ENCODE measurements at places on chromosomes 1 and 21.
A peak's percentile ranks its signal among the peaks of the same experiment; 100 is the strongest.

DNA sequence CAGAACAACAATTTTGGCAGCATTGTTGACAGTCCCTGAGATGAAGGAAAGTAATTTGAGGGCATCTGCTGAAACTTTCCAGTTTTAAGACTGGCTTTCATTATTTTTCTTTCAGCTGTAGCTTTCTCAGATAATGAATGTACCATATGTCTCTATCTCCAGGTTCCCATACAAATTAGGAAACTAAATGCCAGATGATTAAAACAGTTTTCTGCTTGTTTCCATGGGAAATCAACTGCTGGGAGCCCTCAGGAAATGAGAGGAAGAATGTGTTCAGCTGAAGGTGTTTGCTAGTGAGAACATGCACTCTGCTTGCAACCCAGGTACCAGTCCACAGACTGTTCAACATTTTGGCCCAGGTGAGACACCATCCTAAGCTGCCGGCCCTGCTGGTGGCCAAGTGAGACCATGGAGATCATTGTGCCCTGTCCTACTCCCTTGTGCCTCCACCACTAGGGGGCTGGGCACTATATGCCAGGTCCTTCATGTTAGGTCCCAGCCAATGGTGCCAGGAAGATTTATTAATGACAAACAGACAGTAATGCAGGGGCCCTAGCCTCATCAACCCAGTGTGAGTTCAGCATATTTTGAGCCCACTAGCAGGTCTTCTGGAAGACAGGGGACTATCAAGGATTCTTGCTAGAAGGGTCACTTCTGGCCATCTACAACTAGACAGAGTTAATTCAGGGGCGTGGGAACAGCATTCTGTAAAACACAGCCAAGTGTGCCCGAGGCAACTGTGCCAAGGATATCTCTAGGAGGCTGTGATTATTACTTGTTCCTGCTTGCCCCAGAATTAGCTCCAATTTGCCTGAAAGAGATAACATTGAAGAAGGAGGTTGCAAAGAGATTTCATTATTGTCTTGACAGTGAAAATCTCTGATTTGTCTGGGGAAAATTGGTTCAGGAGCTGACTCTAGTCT lies 17.0 kb upstream of the LRRC8C start:
- no peak for DNase-seq

GRCh38 chr1:31189696-31190674 lies 49.7 kb downstream of the NKAIN1 start:
- DNase-seq = no peak

DNA sequence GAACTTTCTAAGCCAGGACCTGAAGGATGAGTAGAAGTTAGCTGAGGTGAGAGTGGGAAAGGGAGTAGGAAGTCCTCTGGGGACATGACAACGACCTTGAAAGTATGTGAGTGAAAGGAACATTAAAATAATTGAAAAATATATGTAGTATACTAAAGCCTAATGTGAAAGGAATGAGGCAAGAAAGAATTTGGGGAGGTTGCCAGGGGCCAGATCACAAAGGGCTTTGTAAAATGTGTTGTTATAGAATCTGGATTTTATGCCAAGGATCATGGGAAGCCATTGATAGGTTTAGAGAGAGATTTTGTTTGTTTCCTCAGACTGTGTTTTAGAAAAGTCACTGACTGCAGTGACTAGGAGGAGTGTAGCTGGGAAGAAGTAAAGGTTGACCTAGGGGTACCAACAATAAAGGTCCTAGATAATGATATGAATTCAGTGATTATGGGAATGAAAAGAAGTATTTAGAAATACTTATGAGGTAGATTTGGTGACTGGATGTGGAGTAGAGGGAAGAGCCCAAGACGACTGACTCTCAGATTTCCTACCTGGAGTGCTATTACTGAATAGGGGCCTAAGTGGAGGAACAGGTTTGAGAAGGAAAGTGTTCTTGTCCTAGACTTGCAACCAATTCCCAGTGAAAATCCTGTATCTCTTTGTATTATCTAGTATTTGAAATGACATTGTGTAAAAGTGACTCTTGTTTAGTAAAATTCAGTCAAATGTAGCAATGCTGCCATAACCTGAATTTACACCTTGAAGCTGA lies 179.8 kb downstream of the PHTF1 start:
- no peak for DNase-seq

GRCh38 chr1:38006008-38006828 lies 904 bp upstream of the FHL3 start:
- no peak for DNase-seq

DNA sequence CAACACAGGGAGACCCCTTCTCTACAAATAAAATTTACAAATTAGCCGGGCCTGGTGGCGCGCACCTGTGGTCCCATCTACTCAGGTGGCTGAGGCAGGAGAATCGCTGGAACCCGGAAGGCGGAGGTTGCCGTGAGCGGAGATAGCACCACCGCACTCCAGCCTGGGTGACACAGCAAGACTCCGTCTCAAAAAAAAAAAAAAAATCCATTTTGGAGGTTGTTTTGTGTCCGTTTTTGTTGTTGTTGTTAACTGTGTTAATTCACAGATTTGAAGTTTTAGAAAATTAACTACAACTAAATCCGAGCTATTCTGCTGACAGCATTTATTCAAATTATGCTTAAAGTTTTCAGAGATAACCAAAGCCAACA lies 618 bp downstream of the CLCC1 start:
- peak; percentile 47 for DNase-seq

DNA sequence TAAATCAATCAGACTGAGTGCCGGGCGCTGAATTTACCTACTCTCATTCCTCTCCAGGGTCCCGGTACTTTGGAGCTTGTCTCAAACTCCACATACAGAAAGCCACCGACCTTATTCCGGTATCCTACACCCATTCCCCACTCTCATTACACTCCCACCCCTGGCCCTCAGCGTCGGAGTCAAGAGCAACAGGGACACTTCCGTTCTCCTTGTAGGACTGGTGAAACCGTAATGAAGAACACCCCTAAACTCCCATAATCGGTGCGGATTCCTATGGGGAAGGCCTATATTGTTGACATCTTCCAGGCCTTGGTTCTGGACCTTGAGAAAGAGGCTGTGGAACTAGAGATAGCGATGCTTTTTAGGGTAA lies 798 bp downstream of the ZBED6 start:
- DNase-seq = peak; percentile 37

GRCh38 chr1:60427701-60428100 lies 354.1 kb upstream of the C1orf87 start:
- no peak for DNase-seq

DNA sequence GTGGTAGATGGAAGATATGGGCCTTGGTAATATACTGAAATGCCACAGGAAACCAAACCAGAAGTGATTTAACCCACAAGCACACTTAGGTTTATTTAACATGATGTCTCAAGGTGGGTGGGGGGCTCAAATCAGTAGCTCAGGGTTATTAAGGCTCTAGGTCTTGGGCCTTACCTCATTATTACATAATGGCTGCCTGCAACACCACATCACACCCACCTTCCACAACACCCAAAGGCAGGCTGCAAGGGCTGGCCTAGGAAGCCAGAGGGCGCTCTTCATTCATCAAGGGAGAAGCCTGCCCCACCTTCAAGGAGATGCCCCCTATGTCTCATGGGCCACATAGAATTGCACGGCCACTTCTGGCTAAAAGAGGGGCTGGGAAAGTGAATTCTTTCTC lies 6.0 kb downstream of the TFF1 start:
- DNase-seq = peak; percentile 26

- DNase-seq = no peak
These were observed 12.2 kb downstream of the PRDM16 start for GRCh38 chr1:3081171-3081683.

DNA sequence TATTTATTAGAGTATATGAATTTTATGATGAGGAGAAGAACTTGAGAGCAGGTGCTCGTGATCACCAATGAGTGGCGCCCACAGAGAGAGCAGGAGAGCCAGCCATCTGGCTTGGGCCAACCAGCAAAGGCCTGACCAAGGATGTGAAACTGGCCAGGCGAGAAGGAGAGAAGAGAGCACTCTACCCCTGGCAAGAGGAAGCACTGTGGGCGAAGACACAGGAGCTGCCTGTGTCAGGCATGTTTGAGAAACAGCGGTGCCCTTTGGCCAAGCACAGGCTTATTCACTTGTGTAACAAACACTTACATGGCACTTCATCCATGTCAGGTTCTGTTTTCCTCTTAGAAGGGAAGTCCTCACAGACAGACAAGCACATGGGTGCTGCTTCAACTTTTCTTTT lies 4.2 kb upstream of the SIPA1L2 start:
- no peak for DNase-seq

DNA sequence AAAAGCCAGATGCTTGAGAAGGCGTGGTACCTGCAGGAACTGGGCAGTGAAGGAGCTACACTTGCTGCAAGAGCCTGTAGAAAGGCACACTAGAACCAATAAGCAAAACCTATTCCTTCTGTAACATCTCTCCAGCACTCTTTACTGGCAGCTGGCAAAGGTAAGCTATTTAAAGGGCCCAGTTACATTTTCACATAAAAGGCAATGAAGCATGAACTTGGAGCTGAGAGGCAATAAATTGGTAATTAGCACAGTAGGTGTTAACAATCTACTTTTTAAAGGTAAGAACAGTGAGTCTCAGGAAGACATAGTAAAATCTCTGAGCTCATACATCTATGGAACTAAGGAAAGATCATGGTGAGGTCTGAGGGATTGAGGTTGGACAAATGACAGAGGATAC lies 167.1 kb upstream of the OLFM3 start:
- no peak for DNase-seq

- DNase-seq = no peak
These were observed 1.9 kb upstream of the S100A8 start for GRCh38 chr1:153392822-153393221.
